Fibroblast of skin of left quadriceps (primary cell): ENCODE measurements at places on chromosomes 2 and 18.

- no peak for DNase-seq
Observed at GRCh38 chr18:9087144-9087543, 15.4 kb upstream of the NDUFV2 start.

DNA sequence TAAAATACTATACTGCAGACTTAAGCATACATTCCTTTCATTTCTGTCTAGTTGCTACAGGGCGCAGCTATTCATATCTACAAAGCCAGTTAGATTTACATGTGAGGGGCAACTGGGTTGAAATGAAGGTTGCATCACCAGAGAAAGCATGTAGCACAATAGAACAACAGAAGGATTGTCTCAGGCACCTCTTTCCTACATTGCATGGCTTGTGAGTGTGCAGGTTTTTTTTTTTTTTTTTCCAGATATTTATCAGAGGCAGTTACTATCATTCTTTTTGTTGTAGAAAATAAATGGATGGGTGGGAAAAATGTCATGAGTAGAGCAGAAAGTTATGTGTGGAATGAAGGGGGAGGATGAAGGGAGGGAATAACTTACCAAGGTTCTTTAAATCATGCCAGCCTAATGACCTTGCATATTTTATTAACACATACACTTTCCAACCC, 86.8 kb downstream of the ERBB4 start:
- DNase-seq = peak; percentile 40

GRCh38 chr2:73386894-73387636, 1.4 kb downstream of the ALMS1 start:
- DNase-seq = no peak

- DNase-seq = no peak
Observed at GRCh38 chr2:232668805-232669444, 28.2 kb upstream of the GIGYF2 start.

DNA sequence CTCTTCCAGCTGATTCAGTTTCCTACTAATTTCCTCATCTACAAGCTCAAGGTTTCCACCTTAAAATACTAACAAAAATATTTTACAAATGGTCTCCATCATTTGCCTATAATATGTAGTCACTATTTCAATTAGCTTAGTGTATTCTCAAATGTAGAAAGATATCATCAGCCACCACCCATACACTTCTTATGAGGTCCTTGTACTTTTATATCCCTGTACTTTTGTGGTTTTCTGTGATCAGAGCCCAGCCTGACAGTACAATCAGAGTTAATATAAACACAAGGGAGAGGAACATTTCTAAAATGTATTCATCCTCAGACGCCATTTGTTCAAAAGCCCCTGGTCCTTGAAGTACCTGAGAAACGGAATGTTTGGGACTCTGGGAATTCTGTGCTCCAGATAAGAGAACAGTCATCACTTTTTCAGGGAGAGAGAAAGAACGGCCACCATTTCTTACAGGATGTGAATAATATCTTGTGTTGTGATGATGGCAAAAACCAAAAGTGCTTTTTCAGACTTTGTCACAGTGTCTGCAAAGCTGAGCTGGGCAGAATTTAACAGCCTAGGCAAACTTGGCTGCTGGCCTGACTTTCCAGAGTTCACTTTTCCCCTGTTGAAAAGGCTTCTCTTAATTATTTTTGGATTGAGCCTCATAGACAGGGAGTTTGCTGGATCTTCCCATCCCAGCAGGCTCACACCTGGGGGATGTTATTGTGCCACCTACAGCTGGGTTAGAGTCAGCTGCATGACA, 361.7 kb upstream of the ACVR2A start:
- DNase-seq = no peak

GRCh38 chr2:219908538-219908937, 281.1 kb downstream of the SLC4A3 start:
- DNase-seq = no peak

DNA sequence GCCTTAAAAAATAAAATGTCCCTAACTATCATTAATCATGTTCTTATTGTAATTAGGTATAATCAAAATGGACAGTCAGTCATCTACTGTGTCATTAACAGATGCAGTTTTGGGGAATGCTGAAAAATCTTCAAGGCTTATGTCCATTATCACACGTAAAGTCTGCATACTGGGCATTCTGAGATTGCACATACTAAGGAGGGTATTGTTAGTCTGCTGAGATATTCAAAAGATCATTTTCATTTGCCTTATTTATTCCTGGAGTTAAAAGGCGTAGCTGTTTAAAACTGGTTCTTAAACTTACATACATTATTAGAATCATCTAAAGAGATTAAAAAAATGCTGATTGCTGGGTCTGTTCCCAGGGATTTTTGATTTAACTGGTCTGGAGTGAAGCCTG, 27.4 kb downstream of the KCNE4 start:
- no peak for DNase-seq

- DNase-seq = no peak
Observed at GRCh38 chr2:197423307-197423706, 11.5 kb downstream of the SF3B1 start.

DNA sequence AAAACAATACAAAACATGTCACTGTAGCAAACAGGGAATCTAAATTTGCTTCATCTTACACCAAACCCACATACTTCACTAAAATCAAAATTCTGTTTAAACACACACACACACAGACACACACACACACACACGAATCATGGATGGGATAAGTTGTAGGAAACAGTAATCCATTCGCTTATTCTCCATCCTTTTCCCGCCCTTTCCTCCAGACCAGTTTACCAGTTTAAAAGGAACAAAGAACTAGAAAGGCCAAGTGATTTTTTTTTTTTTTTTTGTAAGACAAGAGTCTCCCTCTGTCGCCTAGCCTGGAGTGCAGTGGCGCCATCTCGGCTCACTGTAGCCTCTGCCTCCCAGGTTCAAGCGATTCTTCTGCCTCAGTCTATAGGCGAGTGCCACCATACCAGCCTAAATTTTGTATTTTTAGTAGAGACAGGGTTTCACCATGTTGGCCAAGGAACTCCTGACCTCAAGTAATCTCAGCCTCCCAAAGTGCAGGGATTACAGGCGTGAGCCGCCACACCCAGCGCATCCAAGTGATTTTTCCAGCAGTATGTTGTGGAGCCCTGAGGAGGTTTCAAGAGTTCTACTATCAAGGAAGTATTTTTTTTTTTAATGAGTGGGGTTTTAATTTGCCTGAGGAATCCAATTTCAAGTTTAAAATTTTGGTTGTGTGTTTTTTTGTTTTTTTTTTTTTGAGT, 5.7 kb downstream of the PSME4 start:
- no peak for DNase-seq

DNA sequence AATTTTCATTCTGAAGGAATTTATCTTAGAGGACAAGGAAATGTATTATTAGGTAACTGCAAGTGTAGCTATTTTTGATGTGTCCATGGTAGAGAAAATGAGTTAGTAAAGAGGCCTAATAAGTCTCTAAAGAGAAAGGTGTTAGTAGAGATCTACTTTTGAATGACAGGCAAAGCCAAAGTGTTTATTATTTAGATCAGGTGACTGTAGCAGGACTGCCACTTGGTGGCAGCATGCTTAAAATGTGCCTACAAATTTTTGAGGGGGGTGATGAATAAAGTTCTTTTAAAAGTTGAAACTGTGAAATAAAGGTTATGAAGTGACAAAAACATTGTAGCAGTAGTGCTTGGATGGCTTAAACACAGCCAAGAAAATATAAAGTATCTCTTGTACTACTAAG, 421.5 kb upstream of the MEIS1 start:
- DNase-seq = no peak

DNA sequence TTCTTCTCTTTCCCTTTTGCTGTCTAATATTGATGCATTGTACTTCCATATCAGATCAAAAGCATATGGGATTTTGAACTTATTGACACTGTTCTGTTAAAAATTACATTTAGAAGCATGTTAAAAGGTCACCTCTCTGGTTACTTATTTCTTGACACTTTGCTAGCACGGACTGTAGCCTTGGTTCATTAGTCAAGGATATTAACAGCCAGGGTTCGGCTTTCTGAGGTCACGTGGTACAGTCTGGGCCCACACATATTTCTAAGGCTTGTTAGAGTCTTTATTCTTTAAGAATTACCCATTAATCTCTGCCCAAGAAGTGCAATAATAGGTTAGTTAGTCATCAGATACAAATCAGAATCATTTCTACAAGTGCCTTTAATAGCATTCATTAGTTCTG, 1035.8 kb upstream of the FANCL start:
- DNase-seq = no peak

- no peak for DNase-seq
Observed at GRCh38 chr2:75505012-75505411, 55.7 kb downstream of the EVA1A start.

- no peak for DNase-seq
Observed at GRCh38 chr2:107418708-107419107, 408.0 kb upstream of the RGPD4 start.

DNA sequence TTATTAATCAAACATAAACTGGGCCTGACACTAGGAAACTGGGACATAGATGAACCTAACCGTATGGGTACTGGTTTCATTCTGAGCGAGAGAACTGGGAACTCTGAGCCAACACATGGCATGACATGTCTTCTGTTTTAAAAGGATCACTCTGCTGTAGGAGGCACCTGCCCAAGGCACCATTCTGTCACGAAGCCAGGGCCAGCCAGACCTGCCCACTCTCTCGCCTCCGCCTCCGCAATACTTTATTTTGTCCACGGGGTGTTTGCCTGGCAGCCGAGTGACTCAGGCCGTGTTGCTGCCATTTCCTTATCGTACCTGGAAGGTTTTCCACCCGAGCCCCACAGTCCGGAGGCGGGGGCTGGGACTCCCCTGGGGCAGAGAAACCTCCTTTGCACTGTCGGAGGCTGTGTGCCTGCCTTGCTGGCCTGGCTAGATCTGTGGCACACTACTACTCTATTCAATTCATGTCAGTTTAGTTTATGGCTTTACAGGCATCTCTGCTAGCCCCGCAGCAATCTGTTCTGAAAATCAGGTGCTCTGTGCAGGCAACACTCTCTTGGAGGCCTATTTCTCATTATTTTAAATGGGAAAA, 120.4 kb upstream of the ACKR3 start:
- no peak for DNase-seq

DNA sequence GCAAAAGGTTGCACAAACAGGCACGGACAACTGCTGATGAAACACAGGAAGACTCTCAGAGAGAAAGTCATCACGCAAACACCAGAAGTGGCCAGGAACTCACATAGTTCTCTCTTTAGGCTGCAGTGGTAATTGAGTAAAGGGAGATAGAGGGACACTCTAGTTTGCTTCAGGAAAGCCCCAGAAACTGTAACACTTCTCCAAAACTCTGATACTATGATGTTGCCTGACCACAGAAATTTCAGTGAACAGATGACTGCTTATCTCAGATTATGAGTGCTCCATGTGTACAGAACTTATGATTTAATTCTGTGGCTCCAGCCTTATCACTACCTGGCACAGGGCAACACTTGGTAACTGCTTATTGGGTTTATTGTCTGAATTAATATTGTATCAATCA, 311.5 kb upstream of the GYPC start:
- no peak for DNase-seq

- DNase-seq = peak; percentile 29
Observed at GRCh38 chr18:9516437-9517064, 41.2 kb downstream of the RALBP1 start.

DNA sequence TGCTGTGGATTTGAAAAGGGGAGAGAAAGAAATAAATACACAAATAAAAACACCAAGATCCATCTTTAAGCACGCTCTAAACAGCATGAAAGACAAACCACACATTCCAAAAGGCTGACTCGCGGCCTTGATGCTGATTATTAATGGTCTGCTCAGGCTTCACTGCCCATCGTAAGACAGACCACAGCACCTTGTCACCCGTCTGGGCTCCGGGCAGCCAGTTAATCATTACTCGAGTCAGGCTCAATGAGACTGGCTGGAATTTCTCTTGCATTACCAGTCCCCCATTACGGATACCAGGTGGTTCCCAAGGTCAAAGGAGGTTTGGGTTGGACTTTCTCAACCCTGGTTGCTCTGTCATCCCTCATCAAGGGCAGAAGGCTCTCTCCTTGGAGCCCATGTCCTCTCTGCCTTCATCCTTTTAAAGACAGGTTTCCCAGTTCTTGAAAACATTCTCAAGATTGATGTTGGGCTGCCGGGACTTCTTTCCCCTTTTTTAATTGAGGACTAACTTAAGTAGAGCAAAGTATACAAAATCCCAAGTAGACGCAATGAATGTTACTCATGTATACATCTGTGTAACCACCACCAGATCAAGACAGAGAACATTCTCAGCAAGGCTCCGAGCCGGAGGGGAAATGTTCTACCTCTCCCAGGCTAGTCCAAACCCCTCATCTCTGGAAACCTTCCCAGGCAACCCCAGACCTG, 8.1 kb downstream of the SMAD7 start:
- DNase-seq = peak; percentile 79

GRCh38 chr2:36859366-36859792, 107.0 kb downstream of the STRN start:
- no peak for DNase-seq

DNA sequence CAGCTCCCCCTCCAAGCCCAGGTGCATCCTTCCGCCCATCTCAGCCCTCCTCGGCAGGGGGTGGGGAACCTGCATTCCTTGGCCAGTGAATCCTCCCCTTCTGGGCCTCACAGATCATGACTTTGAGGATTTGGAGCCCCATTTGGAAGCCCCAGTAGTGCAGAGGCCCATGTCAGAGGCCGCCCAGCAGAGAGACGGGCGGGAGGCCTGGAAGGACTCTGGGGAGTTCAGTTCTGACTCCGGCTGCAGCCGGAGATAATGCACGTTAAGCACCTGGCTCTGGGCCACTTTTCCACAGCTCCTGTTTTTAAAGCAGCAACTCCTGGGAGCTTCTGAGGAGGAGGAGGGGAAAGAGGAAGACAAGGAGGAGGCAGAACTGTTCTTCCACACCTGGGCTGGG, 14.9 kb downstream of the ATOH8 start:
- no peak for DNase-seq

GRCh38 chr2:240304746-240305161, 130.7 kb upstream of the GPC1 start:
- DNase-seq = no peak

- DNase-seq = no peak
Observed at GRCh38 chr2:102206666-102207341, 20.0 kb downstream of the IL1RL2 start.

GRCh38 chr2:217047631-217048030, 187.8 kb upstream of the TNP1 start:
- no peak for DNase-seq

DNA sequence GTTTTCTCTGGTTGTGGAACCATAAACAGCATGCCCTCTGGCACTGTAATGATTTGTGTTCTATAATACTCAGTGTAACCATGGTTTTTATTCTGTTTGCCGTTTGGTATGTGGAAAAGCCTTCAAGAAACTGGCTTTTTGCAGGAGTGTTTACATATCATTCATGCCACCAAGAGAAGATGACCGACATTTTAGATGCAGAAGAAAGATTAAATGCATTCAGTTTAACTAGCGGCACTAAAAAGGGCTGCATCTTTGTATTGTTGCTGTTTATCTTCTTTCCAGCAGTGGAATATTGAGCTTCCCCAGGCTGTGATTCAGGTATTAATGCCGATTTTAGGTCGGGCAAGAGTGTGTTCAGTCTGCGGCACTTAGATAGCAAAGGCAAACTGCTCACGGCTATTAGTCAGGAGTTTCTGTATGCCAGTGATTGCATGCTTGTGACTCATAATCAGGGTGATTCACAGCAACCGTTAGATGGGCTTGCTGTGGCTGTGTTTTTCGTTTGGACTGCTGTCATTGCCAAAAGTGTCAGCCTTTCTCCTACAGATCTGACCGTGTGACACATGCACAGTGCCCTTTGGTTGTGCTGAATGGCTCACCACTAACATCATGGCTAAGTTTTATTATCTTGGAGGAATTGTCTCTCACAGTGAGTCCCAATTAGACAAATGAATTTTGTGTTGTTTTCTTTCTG, 479.7 kb downstream of the PARD3B start:
- DNase-seq = peak; percentile 74
